ENCODE measurements at places on chromosomes 5 and 9. TPM values are rescaled to one million over a fixed set of nuclear protein-coding genes. Genes with fewer than 3 reads are reported as not detected.
A peak's percentile ranks its signal among the peaks of the same experiment; 100 is the strongest.

GRCh38 chr9:78278177-78278777 is 18.6 kb upstream of the PSAT1 start:
- DNase-seq = no peak

Gene BSPRY
- polyA plus RNA-seq = 0.93 TPM

- no peak for DNase-seq
These were observed 269.5 kb upstream of the MSX2 start for GRCh38 chr5:174454890-174455289.

Gene RAB3C
- polyA plus RNA-seq = not detected

Gene ENTPD2
- polyA plus RNA-seq = not detected

- no peak for DNase-seq
These were observed 69.7 kb downstream of the EPB41L4A start for GRCh38 chr5:112349371-112349770.

Gene LCN15
- not detected for polyA plus RNA-seq

- no peak for DNase-seq
These were observed 466 bp upstream of the TTC39B start for GRCh38 chr9:15307523-15307841.

GRCh38 chr5:14663734-14664269 is 716 bp upstream of the OTULIN start:
- no peak for DNase-seq

Gene NPR2
- 3.3 TPM for polyA plus RNA-seq

Gene PDZD2
- 0.72 TPM for polyA plus RNA-seq

- no peak for DNase-seq
These were observed 118.9 kb downstream of the TRIO start for GRCh38 chr5:14261856-14262611.

- peak; percentile 47 for DNase-seq
These were observed 47.6 kb downstream of the THBS4 start for GRCh38 chr5:80082731-80083100.

GRCh38 chr9:70534061-70534460 is 119.6 kb upstream of the KLF9 start:
- no peak for DNase-seq

- DNase-seq = no peak
These were observed 53.2 kb downstream of the MEF2C start for GRCh38 chr5:88829775-88830174.

GRCh38 chr9:68755051-68755450 is 50.0 kb downstream of the PIP5K1B start:
- DNase-seq = no peak

- peak; percentile 88 for DNase-seq
These were observed 43.1 kb downstream of the POLR1E start for GRCh38 chr9:37528652-37529471.

- DNase-seq = no peak
These were observed 36.5 kb downstream of the ARHGEF37 start for GRCh38 chr5:149617760-149618306.

Data from CD4-positive, alpha-beta memory T cell (primary cell).